Hippocampal formation (tissue), 2 donors: ENCODE measurements at places on chromosomes 3 and 15.

- DNase-seq = no peak
Measured at GRCh38 chr3:66592016-66592761, 91.4 kb upstream of the LRIG1 start.

DNA sequence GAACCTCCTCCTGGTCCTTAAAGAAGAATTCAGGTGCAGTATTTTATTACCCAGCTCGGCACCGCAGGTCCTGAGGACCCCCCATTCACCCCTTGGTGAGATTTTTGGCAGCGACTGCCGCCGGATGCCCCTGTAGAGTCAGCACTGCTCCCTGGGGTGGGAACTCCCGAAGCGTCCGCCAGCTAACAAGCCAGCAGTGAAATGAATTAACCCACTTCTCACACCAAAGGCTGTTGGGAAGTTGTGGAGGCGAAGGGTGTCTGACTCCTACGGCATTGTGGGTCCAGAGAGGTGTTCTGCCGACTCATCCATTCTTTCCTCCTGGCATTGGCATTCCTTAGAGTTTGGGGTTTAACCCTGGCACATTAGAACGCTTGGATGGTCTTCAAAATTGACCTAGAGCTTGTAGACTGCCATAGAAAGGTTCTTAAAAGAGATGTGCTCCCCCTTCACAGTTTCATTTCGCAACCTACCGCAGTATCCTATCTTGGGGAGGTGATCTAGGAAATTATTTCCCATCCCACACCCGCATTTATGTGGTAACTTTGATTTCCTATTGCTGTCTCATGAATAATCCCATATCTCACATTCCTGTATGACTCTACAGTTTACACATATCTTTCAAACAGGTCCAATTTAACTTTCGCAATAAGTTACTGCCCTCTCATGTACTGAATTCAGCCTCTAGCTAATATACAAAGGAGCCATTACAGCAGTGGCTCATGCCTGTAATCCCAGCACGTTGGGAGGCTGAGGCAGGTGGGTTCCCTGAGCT lies 879 bp upstream of the EIF5A2 start:
- no peak for DNase-seq

- DNase-seq = no peak
Measured at GRCh38 chr3:74633021-74633420, 18.6 kb upstream of the CNTN3 start.

DNA sequence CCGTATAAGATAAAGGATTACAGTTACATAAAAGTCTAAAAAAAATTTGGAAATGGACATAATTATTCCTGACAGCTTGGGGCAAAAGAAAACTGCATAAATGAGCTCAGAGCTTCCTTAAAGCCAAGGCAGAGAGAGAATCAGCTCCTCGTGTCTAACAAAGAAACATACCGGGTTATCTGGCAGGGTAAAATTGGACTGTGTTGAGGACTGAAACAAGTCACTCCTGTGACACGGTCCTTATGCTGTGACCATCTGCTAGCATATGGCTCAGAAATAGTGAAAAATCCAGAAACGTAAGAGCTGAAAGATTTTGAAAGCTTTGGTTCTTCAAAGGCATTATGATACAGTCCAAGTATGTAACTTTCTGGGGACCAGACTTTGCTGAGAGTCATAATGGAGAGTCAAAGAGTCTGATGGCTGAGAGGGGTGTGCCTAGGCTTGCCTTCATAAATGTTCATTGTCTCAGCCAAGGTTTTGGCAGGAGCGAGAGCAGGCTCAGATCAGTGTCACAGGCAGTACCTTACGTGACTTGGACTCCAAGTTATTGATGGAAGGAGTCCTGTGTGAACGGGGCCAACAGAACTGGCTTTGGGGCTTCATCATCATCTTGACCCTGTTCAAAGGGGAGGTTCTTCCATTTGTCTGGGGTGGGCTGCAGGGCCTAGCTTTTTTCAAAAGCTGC lies 12.5 kb downstream of the MAP6D1 start:
- DNase-seq = peak; percentile 55

DNA sequence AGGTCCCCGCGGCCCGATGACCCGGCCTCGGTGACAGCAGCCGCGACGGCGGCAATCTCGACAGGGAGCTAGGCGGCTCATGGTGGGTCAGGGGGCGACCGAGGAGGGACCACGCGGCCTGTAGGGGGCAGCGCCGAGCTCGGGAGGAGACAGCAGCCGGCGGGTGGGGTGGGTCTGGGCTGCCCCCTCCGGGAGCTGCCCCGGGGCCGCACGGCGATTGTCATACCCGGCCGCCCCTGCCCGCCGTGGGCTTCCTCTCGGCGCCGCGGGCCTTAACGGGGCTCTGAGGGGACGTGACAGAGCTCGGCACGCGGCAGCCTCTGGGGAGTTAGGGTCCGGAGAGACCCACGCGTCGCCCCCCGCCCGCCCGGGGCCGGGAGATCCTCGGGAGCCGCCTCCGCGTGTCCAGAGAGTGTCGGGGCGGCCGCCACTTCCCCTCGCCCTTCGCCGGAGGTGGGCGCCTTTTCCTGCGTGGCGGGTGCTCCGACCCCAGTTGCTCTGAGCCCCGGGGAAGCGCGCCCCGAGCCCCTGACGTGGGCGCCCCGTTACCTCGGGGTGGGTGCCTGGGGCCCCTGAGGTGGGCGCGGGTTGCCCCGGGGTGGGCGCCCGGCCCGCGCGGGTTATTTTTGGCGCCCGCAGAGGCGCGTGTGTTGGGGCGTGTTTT lies 539 bp upstream of the PLCL2 start:
- peak; percentile 36 for DNase-seq

- DNase-seq = no peak
Measured at GRCh38 chr15:92033723-92034122, 180.2 kb downstream of the SLCO3A1 start.

GRCh38 chr15:71400294-71400693 lies 285.0 kb downstream of the THSD4 start:
- no peak for DNase-seq

- no peak for DNase-seq
Measured at GRCh38 chr3:32614956-32615355, 44.3 kb upstream of the DYNC1LI1 start.
